ENCODE measurements at places on chromosomes 1 and 21. TPM values are rescaled to one million over a fixed set of nuclear protein-coding genes. Genes with fewer than 3 reads are reported as not detected.

GRCh38 chr1:109897259-109897955 is 13.2 kb upstream of the CSF1 start:
- DNase-seq, result no peak

GRCh38 chr21:38814126-38815059 is 8.7 kb downstream of the ETS2 start:
- DNase-seq, result no peak

- no peak for DNase-seq
These were observed 147.4 kb upstream of the COL6A1 start for GRCh38 chr21:45834026-45834715.

Gene SLC22A15
- polyA plus RNA-seq, result not detected

Gene CELF3
- polyA plus RNA-seq, result not detected

Gene HSF2BP
- polyA plus RNA-seq, result 1.0 TPM

Gene HES4
- 0.76 TPM for polyA plus RNA-seq
